ENCODE measurements at places on chromosomes 4 and X.
A peak's percentile ranks its signal among the peaks of the same experiment; 100 is the strongest.

DNA sequence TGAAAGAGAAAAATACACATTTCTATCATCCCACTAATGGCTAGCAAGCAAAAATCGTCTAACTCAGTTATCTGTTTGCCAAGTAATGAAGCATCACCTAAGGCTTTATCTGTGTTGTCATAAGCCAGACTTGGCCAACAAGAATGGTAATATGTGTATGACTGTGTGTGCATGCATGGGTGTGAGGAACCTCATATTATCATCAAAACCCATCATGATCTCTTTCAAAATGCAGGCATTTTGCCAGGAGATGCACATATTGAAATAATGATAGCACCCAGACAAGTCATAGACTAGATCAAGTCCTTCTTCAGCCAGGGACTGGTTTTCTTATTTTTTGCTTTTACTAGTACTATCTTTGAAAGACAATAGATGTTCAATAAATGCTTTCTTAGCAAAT lies 172.5 kb upstream of the FMR1 start:
- DNase-seq = no peak

GRCh38 chr4:145956288-145956890 lies 17.8 kb upstream of the ZNF827 start:
- peak; percentile 10 for DNase-seq

DNA sequence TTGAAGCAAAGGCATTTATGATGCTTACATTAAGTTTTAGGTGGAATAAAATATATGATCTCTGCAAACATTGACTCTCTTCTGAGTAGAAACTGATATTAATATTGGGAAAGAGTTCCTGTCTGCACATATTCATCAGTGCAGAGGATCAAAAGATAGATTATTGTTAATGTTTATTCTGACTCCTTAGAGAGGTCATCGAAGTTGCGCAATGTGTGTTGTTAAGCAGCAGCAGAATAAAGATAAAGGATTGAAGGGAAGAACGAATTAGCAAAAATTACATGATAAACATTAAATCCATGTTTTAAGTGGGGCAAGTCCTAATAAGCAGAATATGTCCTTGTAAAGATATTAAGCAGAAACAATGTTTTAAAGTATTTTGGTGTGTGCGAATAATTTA lies 72.6 kb upstream of the MBNL3 start:
- no peak for DNase-seq

GRCh38 chr4:67568820-67569219 lies 10.3 kb downstream of the STAP1 start:
- DNase-seq = no peak

DNA sequence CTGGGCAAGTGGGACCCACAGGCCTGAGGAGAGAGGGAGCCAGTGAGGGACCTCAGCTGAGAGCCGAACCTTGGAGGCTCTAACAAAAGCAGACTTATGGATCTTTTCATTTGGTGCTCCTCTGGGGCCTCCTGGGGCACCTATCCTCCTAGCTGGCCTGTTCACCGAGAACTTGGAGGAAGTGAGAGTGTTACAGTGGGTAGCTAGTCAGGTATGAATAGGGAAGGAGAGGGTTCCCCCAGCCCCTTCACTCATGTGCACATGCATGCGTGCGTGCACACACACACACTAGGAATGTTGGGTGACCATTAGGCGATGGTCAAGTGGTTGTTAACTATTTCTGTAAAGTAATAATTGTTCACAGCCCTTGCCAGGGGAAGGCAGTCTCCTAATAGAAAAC lies 18.6 kb upstream of the TMEM185A start:
- no peak for DNase-seq

DNA sequence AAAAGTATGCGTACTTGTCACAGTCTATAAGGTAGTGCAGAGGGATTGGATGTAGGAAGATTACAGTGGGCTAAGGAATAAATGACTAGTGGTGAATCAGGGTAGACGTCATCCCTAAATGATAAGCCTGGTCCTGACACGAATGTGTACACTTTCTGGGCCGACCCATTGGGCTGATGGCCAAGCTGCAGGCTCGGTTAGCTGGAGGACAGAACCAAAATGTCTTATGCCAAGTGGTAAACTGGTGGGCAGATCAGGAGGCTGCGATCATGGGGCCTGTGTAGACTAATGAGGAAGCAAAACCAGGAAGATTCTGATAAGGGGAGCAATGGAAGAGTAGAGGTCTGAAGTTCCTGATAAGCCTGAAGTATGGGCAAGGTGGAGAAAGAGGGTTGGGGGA lies 272.8 kb upstream of the GATB start:
- no peak for DNase-seq

Measured in SHP77 (cell line).